ENCODE measurements at places on chromosomes 4 and X. TPM values are rescaled to one million over a fixed set of nuclear protein-coding genes. Genes with fewer than 3 reads are reported as not detected.

The WDFY3 gene
- 74.3 TPM for total RNA-seq

The REELD1 gene
- not detected for total RNA-seq

The UGT2B11 gene
- not detected for total RNA-seq

The PPID gene
- 21.7 TPM for total RNA-seq

The RAB33A gene
- total RNA-seq: 0.43 TPM

The LRCH2 gene
- total RNA-seq: 11.5 TPM
